ENCODE measurements at places on chromosomes 5 and 9.

DNA sequence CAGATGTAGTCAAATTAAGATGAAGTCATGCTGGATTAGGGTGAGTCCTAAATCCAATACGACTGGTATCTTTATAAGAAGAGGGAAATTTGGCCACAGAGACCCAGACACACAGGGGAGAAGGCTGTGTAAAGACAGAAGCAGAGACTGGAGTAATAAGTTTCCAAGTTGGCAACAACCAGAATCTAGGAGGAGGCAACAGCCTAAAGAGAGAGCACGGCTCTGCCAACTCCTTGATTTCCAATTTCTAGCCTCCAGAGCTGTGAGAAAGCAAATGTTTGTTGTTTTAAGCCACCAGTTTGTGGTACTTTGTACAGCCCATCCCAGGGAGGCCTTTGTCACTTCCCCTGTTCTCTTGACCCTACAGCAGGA, 74.4 kb downstream of the ATG10 start:
- DNase-seq, result no peak

- peak; percentile 52 for DNase-seq
Observed at GRCh38 chr9:30673132-30673531, 1711.3 kb upstream of the ACO1 start.

GRCh38 chr5:157167214-157167621, 1.2 kb upstream of the GARIN3 start:
- peak; percentile 71 for DNase-seq

DNA sequence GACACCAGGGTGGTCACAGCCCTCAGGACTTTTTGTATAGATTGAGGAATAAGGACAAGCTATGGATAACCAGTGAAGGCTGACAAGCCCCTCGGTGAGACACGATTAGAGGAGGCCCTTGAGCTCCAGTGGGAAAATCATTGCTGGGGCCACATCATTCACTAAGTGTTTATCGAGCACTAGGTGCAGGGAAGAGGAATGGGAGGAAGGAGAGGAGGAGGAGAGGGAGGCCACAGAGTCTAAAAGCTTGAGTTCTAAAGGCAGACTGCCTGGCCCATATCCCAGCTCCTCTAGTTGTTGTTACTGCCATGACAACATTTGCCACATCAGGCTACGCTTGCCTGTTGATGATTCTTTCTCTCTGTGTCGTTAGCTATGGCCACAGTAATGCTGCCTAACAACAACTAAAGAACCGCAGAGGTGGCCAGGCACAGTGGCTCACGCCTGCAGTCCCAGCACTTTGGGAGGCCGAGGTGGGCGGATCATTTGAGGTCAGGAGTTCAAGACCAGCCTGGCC, 37.6 kb downstream of the NKX2-5 start:
- no peak for DNase-seq

DNA sequence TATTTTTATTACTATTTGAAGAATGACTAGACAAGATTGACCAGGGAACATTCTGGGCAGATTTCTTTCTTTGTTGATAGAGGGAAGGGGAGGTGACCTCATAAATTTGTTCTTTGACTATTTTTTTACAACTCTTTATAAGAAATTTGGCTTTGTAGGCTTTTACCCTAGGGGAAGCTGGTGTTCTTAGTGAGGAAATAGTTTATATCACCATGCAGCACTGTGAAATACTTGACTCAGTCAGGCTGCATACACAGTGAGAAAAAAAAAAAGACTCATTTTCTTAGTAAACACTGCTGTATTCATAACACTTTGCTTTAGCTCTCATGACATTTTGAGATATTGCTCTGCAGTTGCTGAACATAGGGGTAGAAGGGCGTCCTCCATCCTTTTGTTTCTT, 336.6 kb upstream of the PIK3R1 start:
- DNase-seq, result no peak

DNA sequence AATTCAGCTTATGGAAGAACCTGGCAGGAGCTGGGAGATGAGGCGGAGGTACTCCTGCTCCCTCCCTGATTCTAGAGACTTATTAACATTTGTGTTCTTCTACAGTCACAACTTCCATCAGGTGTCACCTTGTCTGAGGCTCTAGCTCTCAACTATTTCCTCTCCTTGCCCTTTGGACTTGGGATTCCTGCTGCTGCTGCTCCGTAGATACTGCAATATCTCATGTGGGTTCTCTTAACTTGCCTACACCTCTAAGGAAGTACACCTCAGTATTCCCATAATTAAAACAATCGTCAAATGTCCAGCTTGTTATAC, 21.2 kb downstream of the ANXA1 start:
- no peak for DNase-seq

GRCh38 chr5:60810438-60811085, 33.5 kb downstream of the ELOVL7 start:
- DNase-seq, result no peak

- no peak for DNase-seq
Observed at GRCh38 chr9:107138261-107138992, 144.7 kb upstream of the RAD23B start.

- no peak for DNase-seq
Observed at GRCh38 chr5:124880903-124881697, 134.7 kb upstream of the ZNF608 start.

GRCh38 chr9:97372580-97372979, 39.3 kb upstream of the TDRD7 start:
- no peak for DNase-seq

GRCh38 chr5:98282521-98282920, 490.9 kb upstream of the RGMB start:
- no peak for DNase-seq

DNA sequence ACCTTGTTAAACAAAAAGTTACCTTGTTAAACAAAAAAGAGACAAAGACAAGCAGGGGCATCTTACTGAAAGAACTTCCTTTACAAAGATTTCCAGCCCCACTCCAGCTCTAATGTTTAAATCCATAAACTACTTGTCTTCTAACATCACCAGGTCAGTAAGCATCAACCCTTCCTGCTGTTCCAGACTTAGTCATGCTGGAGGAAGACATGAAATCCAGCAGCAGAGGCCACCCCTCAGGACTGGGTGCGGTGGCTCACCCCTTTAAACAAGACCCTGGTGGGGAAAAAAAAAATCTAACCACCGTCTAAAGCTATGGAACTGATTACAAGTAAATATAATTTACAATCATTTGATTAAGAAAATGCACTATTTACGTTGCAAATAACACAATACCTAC, 9.1 kb downstream of the PDCL start:
- DNase-seq, result no peak

GRCh38 chr9:18720691-18721090, 246.7 kb downstream of the ADAMTSL1 start:
- no peak for DNase-seq

DNA sequence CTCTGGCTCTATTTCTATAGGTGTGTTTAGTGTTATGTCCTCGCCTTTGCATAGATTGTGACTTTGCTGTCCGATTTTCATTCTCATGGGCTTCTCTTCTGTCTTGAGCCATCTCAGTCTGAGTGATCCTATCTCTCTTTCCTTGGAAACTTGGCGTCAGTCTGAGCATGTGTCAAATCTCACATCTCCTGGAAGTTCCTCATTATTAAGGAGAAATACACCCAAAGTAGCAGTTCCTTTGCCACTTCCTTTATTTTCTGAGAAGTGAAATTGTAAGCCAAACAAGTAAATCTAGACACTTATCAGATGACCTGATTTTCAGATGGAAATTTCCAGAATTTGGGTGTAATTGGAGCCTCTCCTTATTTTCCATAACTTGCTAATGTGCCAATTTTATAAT, 126.9 kb upstream of the ANKH start:
- DNase-seq, result no peak

Data from MM.1S (cell line).